Suppressor macrophage treated with lipopolysaccharide for 1 hour (primary cell): ENCODE measurements at places on chromosomes 3 and 15.

GRCh38 chr3:152395764-152396163, 127.0 kb downstream of the MBNL1 start:
- DNase-seq, result no peak

- DNase-seq, result no peak
These were observed 625.7 kb upstream of the LMCD1 start for GRCh38 chr3:7875925-7876324.

- DNase-seq, result no peak
These were observed 390.4 kb downstream of the ZIC1 start for GRCh38 chr3:147799601-147800000.

DNA sequence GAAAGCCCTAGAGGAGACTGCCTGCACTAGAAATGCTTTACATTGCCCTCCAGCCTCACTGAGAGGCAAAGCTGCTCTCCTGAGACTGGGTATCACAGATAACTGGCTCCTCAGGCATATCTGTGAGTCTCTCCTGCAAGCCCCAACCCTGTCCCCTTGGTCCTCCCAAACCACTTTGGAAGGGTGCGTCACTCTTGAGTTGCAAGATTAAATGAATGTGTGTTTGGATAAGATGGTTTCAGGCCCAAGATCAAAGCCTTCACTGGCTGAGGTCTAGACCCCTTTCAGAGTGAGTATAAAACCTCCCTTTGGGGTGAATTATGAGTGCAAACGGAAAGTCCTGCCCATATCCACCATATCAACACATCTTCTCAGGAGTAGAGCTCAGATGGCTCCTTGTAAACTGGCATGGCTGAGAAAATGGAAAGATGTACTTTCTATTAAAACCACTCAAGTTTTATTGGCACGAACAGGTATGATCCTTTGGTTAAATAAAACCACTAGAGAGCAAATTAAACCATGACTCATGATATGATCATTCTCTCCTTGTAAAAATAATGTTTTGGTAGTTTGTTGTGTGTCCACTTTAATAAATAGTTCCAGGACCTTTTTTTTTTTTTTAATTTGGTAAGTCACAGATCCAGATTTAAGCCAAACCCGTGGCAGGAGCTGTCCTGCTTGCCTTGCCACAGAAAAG, 164.0 kb downstream of the CHST2 start:
- DNase-seq, result no peak

DNA sequence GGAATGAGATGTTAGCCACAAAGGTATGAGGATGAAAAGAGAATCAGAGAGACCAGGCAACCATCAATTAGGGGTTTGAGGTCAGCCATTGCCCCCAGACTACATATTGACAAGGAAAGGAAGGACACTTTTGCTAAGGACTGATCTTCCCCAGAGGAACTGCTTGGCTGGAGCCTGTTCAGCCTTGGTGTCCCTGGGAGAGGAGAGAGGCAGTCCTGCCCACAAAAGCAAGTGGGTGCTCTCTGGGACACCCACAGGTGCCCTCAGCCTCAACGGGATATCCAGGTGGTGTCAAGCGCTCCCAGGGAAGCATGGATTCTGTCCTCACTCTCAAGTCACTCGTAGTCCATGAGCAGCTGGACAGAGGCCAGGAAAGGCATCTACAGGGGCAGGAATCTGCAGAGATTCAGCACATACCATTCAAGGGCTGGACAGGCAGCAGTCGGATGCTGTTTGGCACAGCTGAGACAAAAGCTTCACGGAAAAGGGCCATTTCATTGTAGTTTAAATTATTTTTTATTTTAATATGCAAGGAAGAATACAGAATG, 166.2 kb downstream of the UACA start:
- DNase-seq, result no peak

DNA sequence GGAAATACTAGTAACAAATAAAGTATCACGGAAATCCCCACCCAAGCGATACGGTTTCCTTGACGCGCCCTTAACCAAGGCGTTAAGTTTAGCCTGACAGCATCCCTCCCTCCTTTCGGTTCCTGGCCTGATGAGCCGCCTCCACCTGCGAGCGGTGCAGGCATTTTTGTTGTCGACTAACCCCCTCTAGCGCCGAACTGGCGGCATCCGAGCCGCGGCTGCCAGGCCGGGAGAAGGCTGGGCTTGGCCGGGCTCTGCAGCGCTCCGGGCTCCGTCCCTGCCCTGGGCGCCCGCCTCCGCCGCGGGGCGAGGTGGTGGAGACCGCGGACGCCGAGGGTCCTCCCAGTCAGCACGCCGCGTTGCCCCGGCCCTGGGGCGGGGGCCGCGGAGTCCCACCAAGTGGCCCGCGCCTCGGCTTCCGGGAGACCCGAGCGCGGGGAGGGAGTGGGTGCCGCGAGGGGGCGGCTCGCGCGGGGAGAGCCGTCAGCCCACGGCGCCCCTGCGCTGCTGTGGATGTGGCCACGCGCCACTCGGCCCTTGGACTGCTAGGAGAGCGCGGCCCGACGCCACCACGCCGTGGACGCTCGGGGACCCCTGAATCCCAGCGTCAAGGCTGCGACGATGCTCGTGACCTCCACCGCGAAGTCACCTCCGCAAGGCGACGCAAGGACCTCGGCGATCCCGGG, 1.1 kb upstream of the EPHA6 start:
- DNase-seq, result peak; percentile 60

DNA sequence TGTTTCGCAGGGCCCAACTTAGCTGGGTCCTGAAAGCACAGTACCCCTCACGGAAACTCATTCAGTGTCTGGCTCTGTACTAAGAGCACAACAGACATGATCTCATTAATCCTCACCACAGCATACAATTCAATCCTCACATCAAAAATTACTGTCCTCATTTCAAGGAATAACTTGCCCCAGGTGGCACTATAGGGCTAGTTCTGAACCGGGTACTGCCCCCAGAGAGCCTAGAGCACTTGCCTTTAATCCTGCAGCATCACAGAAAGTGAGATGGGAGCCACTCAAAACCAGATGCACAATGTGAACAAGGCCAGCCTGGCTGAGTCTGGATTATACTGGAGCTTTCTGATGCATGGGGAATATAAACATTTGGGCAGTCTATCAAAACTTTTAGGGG, 122.6 kb downstream of the OSBPL10 start:
- DNase-seq, result no peak

DNA sequence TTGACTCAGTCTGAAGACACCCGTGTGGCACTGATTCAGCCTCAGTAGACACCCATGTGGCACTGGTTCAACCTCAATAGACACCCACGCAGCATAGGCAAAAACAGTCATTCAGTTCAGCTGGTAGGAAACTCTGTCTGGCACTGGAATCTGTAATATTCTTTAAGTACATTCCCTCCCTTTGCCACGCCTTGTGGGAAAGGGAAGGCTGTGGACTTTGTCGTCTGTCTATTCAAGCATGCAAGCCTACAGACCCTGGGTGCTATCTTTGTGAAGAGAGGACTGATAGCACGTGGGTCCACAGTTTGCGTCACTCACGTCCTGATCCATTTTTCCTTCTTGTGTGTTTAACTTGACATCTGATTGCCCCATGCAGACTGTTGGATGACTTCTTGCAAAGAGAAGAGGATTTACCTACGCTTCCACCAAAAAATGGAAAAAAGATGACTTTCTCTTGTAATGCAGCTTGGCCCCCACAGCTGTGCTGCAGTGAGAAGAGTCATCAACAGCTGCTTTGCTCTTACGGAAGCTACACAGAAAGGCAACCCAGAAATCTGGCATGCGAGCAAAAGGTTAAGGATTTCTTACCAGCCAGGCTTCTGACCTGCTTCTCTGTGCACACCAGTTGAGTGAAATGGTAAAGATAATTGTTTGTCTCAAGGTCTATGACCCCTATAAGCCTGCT, 278.1 kb downstream of the ULK4 start:
- DNase-seq, result no peak

GRCh38 chr3:87250009-87250408, 22.9 kb downstream of the CHMP2B start:
- DNase-seq, result no peak

GRCh38 chr3:148211725-148212124, 486.0 kb upstream of the AGTR1 start:
- no peak for DNase-seq

DNA sequence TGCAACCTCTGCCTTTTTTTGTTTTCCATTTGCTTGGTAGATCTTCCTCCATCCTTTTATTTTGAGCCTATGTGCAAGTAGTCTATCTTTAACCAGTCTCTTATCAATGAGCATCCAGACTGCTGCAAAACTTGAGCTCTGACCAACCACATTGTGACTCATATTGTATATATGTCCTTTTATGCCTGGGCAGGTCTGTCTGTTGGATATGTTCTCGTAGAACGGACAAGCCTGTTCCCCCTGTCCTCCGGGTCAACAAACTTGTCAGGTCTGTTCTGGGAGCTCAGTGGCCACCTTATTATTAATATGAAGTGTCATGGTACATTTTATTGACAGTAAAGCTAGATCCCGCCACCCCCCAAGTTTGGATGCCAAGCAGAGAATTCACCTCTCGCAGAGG, 252.9 kb upstream of the ST8SIA2 start:
- DNase-seq, result no peak

- no peak for DNase-seq
These were observed 364.9 kb upstream of the RBMS3 start for GRCh38 chr3:28915741-28916500.

DNA sequence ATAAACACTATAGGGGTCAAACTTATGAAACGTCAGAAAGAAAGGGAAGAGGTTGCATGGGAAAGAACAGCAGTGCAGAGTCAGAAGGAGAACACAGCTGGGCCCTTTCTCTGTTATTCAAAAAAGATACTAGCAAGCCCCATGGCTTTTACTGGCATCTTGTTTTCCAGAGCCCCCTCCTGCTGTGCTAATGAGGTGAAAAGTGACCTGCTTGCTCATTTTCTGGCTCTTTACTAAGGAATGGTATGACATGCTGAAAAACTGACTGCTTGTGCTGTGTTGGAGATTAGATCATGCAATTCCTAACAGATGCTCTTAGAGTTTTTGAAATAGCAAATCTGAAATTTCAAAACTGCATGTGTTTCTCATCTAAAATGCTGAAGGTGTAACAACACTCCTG, 541.6 kb upstream of the ALCAM start:
- no peak for DNase-seq

DNA sequence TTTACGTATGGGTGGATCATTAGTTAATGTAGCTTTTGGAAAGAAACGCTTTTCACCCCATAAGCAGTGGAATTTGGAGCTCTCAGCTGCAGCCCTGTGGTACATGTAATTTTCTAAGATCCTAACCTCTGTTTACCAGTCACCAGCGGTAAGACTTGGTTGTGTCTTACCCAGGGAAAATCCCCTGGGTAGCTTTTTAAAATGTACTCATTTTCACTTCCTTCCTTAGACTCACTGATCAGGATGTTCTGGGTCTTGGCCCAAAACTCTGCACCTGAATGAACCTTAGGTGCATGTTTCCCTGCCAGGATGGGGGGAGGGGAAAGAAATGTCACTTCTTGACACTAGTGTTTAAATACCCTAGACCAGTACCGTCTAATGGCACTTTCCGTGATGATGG, 605.2 kb downstream of the MAGI1 start:
- DNase-seq, result no peak

GRCh38 chr3:112606098-112606497, 34.8 kb downstream of the CCDC80 start:
- DNase-seq, result no peak

DNA sequence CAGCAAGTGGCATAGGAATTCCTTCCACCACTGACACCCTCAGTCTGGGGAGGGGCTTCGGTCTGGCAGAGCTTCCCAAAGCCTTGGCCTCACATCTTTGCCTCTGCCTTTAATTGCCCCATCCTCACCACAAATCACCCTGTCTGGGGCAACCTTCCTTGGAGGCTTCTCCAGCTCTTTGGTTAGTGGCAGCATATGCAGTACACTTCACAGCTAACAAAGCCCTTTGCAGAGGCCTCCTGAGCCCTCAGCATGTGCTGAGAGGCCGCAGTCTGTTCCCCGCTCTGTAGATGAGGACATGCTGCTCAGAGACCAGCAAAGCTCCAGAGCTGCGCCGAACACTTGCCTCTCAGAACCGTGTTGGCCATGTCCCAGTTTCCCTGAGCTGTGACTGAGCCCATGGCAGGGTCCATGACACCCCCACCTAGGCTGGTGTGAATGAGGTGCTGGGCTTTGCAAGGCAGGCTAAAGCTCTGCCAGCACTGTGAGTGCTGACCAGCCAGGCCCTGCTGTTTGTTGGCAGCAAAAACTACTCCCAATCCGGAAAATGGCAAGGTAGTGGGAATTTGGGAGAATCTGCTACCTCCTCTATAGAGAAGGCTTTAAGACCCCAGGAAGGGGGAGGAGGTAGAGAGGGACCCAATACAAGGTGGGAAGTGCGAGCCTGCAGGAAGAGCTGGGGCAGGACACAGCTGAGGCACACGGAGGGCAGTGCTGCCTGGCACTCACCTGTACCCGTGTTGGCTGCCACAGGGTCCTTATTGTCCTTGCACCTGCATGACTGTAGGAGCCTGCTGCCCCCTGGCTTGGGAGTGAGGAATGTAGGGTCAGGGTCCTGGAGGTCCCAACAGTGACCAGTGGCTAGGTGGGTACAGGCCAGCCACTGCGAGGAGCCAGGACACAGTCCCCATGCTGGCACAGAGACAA, 8.4 kb upstream of the KLF15 start:
- DNase-seq, result no peak

- no peak for DNase-seq
These were observed 71.4 kb downstream of the GHSR start for GRCh38 chr3:172376881-172377280.

GRCh38 chr3:124772081-124772831, 42.0 kb downstream of the UMPS start:
- no peak for DNase-seq

DNA sequence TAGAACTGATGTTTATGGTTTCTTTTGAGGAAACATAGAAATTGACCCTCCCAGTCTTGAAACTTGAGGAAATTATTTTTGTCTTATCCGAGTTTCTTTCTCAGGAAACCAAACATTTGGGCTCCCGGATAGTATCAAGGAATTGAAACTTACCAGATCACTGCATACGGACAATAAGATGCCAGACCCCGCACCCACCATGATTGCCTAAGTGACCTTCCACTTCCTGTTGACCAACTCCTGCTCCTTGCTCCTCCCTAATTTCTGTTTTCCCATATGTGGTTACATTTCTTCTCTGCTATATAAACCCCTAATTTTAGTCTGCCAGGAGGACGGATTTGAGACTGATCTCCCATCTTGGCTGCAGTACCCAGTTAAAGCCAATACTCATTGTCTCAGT, 118.4 kb upstream of the TPRG1 start:
- peak; percentile 28 for DNase-seq

- peak; percentile 20 for DNase-seq
These were observed 58.3 kb downstream of the LRIG1 start for GRCh38 chr3:66442254-66443117.

- DNase-seq, result no peak
These were observed 1.7 kb downstream of the STOML1 start for GRCh38 chr15:73990250-73991005.

- no peak for DNase-seq
These were observed 36.3 kb upstream of the NECTIN3 start for GRCh38 chr3:111035316-111035715.

- no peak for DNase-seq
These were observed 78.6 kb downstream of the ADAMTS7 start for GRCh38 chr15:78732634-78733033.

GRCh38 chr3:52167240-52167639, 13.0 kb upstream of the POC1A start:
- no peak for DNase-seq
